Left lobe of liver (tissue), 2 donors: ENCODE measurements at places on chromosomes 2 and 18.

GRCh38 chr2:30948857-30949256 lies 141.6 kb upstream of the CAPN13 start:
- no peak for DNase-seq

DNA sequence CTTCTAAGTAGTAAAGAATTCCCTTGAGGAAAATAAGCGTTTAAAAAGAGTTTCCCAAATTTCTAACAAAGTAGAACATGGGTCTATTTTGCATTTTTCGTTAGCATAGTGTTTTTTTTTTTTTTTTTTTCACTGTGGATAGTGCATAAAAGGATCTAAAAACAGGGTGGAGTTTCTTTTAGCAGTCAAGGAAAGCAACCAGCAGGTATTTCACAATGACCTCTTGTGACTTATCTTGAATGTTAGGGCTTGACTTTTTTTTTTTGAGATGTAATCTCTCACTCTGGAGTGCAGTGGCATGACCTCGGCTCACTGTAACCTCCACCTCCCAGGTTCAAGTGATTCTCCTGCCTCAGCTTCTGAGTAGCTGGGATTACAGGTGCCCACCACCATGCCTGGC lies 14.9 kb upstream of the DGKD start:
- DNase-seq: no peak

- DNase-seq: no peak
These were observed 118.8 kb downstream of the SH3RF3 start for GRCh38 chr2:109247812-109248211.

- no peak for DNase-seq
These were observed 1062.9 kb upstream of the GYPC start for GRCh38 chr2:125593036-125593435.

- no peak for DNase-seq
These were observed 52.8 kb upstream of the TMEM182 start for GRCh38 chr2:102708847-102709559.

DNA sequence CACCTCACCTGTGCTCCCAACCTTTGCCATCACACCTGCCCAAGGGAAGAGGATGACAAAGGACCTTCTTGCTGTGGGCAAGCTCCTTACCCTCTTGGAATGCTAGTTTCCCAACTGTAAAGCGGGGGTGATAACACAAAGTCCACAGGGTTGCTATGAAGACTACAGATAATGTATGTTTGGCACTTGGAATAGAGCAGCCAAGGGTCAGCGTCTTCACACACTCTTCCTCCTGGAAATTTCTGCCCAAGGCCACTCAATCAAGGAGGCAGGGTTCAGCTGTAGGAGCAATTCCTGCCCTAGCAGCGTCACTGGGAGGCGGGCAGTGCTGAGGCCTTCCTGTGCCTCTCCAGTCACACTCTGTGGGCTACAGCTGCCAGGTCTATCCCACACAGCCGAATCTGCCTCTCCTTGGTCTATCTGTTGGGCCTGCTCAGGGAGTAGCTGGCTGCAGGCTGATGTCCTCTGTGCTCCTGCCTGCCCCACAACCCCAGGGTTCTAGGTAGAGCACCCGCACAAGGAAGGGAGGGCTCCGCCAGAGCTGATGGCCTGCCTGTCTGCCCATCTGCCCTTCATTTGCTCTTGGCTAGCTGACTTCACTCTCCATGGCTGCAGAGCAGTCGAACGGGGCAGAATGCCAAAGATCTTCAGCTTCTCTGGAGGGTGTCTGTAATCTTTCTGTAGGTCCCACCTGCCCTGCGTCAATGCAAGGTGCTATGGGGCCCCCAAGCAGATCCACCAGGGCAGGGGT lies 91.9 kb downstream of the MRO start:
- no peak for DNase-seq

DNA sequence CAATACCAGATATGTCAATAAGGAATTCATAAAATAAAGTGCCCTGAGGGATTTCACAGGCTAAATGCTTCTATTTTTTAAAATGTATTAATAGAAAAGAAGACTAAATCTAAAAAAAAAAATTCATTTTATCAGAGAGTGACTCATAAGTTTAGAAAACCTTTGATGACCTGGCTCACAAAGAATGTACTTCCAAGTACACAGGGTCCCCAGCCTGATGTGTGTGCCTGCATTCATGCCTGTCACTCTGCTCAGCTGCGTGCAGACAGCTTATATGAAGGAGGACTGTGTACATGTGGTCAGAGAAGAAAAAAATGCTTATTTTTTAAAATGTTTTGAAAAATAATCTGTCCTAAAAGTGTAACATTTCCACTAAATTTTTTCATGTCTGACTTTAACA lies 3.0 kb upstream of the CPS1 start:
- no peak for DNase-seq

- no peak for DNase-seq
These were observed 188.3 kb downstream of the ZNF516 start for GRCh38 chr18:76306685-76307292.

DNA sequence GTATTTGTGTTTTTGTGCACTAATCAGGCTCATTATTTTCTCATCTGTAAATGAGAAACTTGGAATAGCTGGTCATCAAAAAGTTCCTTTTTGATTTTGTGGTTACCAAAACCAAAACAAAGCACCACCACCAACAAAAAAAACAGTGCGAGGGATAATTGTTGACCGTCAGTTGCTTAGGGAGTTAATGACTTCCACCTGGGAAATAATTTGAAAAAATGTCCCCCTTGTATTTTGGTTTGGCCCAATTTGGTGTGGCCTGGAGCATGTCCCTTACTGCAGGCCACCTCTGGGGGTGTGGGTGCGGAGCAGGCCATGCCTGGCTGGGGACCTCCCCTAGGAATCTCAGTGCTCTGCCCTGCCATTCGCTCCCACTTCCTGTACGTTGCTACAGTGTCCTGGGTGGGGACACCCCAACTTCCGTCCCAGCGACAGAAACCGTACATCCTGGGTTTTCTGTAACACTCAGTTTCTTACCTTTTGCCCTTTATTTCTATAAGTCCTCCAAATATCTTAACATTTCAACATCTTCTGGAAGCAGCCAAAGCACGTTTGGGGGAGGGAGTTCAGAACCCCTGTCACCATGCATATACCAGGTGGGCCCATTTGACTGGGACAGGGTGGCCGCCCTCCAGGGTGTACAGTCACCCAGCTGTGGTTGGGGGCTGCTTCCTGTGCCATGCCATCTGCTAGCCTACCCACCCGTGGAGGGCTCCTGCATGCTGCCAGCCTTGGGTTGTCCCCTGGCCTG lies 31.3 kb downstream of the NCK2 start:
- no peak for DNase-seq

DNA sequence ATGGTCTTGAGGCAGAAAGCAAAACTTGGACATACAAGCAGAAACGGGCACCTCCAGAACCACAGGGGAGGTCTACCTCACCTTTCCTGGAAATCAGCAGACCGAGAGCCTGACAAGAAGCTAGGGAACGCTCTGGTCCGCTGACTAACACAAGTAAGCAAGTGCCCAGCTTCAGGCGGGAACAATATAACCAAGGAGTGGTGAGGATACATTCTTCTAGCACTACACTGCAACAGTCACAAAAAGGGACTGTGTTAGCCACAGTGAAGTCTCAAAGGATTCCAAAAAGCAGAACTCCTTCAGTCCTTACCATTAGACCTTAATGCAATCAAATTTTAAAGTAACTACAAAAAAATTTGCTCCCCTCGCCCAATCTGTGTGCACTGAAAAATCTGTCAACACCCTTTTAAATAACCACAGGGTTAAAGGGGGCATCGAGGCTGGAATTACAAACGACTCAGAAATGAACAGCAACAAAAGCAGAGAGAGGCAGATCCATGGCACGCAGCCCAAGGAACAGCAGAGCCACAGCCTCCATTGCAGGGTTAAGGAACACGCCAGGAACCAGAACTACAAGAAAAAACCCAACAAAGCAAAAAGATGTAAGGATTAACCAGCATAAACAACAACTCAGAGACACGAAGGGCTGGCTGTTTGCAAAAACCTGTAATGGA lies 7.1 kb downstream of the THAP4 start:
- DNase-seq: no peak

GRCh38 chr2:7264791-7265190 lies 347.6 kb downstream of the RNF144A start:
- no peak for DNase-seq

- DNase-seq: no peak
These were observed 2.5 kb downstream of the ITGAV start for GRCh38 chr2:186592137-186592875.

- DNase-seq: no peak
These were observed 56.0 kb downstream of the TMEM247 start for GRCh38 chr2:46535360-46535759.

DNA sequence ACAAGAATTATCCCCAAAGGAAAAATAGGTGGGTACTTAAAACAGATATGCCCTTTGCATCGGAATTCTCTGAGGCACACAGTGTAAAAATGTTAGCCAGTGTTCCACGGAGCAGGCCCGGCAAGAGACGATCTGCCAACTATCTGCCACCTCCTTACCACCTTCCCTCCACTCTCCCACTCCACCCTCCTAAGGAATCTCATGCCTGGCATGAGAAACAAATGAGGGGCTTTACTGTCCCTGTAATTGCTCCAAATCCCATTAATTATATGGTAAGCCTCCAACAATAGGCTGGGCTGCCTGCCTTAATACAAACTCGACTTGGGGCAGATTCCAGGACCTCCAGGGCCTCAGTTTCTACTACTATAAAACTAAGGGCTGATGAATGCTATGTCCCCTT lies 102.3 kb downstream of the ZBTB7C start:
- DNase-seq: no peak

GRCh38 chr18:45549290-45549689 lies 66.0 kb upstream of the SLC14A2 start:
- no peak for DNase-seq

- DNase-seq: no peak
These were observed 757.7 kb upstream of the ID2 start for GRCh38 chr2:7924023-7924762.

- no peak for DNase-seq
These were observed 500 bp downstream of the CCNYL1 start for GRCh38 chr2:207711750-207712530.

DNA sequence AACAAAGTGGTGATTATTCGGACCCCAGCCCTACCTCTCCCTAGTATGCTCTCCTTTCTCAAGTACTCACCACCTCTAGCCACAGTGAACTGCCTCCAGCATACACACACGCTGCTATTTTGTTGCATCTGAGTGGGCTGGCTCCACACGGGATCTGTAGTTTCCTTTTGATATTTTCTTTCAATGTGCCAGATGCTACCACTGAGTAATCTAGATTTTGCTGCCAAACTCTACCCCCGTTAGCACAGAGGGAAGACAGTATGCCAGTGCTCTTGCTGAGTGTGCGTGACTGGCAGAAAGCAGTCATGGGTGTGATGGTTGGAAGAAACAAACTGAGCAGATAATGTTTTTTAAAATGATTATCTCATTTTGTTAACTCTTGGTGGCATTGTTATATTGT lies 11.6 kb downstream of the CFLAR start:
- DNase-seq: no peak

DNA sequence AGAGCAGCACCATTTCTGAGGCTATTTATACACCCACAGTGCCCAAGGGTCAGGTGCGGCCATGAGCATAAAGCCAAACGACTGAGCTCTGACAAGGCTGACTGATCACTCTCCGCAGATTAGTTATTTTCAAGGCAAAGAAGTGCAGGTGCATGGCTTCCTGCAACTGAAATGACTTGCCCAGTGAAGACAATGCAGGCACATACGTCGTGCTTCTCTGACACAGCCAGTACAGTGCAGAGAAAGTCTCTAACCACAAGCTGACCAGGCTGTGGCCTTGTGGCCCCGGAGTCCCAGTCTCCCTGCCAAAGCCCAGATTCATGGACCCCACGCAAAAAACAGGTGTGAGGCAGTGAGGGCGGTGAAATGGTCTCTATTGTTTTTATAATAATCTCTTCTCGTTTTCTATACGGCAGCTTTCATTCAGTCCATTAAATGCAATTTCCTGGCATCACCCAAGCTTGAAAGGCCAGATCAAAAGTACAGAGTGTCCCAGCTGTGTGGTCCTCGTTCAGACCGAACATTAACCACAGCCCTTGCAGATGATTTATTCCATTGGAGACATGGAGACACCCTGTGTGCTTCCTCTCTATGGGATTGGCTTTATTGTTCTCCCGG lies 447.0 kb upstream of the ID2 start:
- no peak for DNase-seq

- DNase-seq: no peak
These were observed 16.5 kb downstream of the SGPP2 start for GRCh38 chr2:222440673-222441422.

GRCh38 chr2:156110890-156111289 lies 221.6 kb downstream of the NR4A2 start:
- no peak for DNase-seq

GRCh38 chr18:581096-581495 lies 916 bp downstream of the CETN1 start:
- DNase-seq: no peak

DNA sequence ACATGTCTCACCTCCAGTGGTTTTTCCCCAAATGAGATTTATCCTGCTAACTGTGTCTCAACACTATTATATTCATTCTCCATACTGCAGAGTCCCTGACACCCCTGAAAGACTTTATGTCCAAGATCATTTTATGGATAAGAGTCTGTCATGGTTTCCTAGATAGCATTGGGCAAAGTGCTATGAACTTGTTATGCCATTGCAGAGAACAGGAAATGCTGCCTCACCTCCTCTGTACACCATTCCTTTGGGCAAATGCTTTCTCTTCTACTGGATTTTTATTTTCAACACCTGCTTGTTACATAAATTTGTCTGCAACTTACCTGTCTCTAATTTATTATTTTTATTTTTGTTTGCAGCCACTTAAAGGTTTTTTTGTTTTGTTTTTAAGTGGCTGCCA lies 652.5 kb upstream of the FAM98A start:
- DNase-seq: no peak

DNA sequence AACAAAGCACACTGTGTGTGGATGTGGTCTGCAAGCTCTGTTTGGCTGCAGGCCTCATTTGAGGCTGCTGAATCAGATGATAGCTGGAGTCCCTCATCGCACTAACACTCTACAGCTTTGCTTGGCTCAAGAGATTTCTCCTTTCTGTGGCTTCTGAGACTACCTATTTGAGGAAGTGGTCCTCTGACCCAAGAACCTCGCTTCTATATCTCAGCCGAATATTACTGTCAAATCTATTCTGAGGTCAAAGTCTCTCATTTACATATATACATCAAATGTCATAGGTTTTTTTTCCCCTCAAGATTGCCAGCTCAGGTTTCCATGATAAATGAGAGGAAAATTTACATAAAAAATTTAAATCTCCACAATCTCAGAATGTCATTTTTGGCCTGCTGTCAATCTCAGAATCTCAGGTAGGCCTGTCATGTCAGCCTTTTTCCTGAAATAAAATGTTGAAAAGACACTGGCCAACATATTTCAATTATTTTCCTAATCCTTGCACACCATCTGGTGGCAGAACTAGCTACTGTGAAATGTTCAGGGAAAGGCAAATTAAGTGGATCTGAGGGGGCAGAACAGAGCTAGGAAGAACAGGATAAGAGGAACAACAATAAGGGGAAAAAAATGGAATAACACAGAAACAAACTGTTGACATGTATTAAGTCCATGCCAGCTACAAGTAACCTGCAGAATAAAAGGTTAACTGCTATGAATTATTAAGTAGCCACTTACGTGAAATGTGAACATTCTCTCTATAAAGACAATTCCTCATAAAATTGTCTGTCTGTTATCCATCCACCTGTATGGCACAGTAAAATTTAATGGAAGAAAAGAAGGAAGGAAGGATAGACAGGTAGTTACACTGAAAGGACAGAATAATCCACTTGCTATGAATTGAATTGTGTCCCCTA lies 39.3 kb downstream of the AP1S3 start:
- no peak for DNase-seq
